NCI-H2107 (cell line): ENCODE measurements at places on chromosomes 12 and 14.

DNA sequence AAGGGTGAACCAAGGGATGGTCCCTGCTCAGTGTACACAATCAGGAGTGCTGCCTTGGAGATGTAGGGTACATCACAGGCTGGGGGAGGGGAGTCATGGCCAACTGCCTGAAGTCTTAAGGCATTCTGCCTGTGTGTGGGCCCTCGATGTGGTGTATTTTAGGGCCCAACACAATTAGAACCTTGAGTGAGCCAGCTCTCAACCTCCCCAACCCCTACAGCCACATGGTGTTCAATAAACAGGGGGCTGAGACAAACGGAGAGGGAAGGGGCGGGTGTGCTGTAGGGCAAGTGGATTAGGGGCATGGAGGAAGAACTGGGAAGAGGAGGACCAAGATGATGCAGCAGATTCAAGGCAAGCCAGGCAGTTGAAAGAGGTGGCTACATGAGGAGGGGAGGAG is 8.6 kb upstream of the CHD4 start:
- DNase-seq: no peak

- no peak for DNase-seq
Observed at GRCh38 chr14:44405011-44405486, 102.0 kb downstream of the FSCB start.

- no peak for DNase-seq
Observed at GRCh38 chr14:86639146-86639545, 1109.2 kb downstream of the FLRT2 start.

DNA sequence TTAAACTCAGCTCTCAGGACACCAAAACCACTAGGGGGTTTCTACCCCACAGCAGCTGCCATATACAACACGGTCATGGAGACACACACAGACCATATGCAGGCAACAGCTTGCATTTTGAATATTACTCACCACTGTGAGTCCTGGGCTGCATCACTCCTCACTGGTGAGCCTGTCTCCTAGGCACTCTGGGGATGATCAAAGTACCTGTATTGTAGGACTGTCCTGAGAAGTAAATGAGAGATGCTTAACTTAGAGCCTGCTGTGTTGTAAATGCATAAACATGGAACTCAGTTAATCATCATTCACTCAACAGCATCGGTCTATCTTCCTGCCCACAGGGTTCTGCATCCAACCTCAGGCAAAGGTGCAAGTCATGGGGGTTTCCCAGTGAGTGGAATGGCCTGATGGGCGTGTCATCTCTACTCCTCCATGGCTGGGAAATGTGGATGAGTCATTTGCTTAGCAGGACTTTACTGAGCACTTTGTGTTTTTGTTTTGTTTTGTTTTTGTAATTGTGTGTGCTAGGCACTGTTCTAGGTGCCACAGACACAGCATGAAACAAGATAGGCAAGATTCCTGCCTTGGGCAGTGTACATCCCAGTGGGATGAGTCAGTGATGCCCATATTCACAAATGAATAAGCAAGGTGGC is 1141.2 kb upstream of the TMEM132C start:
- DNase-seq: no peak

DNA sequence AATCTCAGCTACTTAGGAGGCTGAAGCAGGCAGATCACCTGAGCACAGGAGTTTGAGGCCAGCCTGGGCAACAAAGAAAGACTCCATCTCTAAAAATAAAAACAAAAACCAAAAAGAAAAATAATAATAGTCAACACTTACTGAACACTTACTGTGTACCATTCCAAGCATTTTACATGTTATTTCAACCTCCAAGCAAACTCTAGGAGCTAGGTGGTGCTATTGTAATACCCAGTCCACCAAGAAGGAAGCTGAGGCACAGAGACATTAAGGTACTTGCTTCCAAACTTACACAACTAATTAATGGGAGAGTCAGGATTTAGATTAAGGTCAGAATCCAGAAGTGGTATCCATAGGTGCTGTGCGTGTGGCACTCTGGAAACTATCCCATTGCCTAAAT is 13.7 kb upstream of the OR6J1 start:
- no peak for DNase-seq

DNA sequence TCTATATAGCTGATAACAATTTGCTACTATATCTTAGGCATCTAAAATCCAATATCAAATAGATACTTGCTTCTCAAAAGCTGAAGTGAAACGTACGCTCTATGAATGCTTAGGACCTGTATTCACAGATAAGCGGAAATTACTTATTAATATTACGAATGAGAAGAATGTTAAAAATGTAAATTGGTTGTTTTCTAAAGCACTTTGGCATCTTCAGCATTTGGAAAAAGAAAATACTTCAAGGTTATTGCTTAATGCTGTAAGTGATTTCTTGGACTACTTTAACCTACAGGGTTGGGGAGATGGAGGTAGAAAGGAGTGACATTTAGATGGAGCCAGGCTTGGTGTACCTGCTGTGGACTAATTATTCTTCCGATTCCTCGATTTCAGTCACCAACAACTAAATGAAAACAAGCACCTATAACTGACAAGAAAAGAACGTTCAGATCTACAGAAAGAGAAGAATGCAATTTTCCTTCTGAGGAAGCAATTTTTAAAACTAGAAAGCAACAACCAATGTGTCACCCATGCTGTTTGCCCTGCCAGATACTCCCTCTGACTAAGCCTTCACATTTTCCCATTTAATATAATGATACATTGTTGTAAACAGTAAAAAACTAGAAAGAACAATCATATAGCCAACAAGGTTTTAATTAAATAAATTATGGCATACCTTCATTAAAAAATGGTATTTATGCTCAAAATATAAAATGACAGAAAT is 49.3 kb downstream of the SLC25A21 start:
- no peak for DNase-seq

- peak; percentile 68 for DNase-seq
Observed at GRCh38 chr12:1634590-1635191, 5.7 kb downstream of the WNT5B start.

DNA sequence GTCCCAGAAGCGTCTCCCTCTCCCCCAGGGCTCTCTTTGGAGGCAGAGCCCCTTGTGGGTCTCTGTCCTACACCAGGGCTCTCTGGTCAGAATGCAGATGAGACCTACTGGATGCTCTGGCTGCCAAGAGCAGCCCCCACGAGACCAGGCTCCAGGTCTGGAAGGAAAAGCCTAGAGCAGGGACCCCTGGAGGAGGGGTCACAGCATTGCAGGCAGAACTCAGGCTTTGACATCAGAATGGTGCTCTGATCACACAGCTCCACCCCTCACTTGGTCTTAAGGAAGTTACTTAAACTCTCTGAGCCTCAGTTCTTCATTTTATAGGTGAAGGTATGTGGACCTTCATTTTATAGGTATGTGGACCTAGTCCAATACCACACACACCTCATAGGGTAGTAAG is 83.1 kb downstream of the ARL6IP4 start:
- no peak for DNase-seq

GRCh38 chr12:93466625-93467350 is 526 bp upstream of the MRPL42 start:
- no peak for DNase-seq

DNA sequence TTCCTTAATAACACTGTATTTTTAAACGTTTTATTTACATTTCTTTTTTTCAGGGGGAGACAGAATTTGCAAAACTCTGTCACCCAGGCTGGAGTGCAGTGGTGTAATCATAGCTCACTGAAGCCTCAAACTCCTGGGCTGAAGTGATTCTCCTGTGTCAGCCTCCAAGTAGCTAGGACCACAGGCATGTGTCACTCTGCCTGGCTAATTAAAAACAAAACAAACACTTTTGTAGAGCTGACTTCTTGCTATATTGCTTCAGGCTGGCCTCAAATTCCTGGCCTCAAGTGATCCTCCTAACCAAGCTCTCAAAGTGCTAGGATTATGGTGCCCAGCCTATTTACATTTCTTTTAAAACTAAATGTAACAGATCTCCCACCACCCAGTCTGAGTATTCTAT is 12.7 kb downstream of the CPSF6 start:
- DNase-seq: no peak

- no peak for DNase-seq
Observed at GRCh38 chr14:103138301-103139131, 15.3 kb downstream of the TNFAIP2 start.

GRCh38 chr12:53179687-53180219 is 769 bp upstream of the ZNF740 start:
- DNase-seq: no peak

DNA sequence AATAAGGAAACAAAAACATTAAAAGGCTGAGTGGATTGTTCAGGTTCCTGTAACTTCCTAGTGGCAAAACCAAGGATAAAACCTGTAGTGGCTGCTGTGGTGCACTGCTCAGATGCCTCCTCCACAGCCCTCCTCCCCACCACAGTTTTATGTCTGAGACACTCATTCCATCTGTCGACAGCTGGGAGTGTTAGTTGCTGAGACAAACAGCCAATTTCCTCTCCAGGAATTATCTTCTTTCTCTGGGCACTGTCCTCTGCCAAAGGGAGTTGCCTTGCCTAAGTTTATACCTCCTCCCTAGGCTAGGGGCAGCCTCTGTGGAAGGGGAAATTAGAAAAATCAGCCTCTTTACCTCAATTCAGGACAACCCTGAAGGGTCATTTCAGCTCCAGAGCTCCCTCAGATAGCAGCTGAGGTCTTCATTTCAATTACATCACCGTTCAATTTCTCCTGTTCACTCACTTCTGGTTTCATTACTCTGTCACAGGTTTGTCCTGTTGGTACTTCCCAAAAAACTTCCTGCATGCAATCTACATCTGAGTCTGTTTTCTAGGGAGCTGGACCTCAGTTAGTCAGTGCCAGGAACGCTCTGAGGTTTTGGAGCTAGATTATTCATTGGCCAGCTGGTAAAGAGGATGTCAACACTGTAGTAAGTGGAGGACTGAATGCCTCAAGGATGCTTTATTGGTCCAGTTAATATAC is 74.9 kb upstream of the ATP2B1 start:
- no peak for DNase-seq

DNA sequence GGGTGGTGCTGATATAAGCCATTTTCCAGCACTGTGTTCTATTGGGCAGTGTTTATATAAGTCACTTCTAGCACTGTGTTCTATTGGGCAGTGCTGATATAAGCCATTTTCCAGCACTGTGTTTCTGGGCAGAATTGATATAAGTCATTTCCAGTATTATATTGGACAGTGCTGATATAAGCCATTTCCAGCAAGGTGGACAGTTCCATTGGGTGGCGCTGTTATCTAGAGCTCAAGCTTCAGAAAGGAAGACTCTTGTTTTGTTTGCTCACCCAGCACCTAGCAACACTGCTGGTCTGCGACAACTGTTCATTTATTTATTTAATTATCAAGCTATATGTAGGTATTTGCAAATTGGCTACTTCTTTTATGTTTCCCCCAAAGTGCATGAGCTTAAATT is 690.3 kb downstream of the AACS start:
- DNase-seq: no peak

- no peak for DNase-seq
Observed at GRCh38 chr14:96136371-96137005, 68.2 kb upstream of the BDKRB2 start.
